Nephron progenitor cell (in vitro differentiated cells): ENCODE measurements at places on chromosomes 12 and 14.

- no peak for DNase-seq
These were observed 117.6 kb downstream of the SLC25A47 start for GRCh38 chr14:100440758-100441203.

GRCh38 chr12:65561798-65562382 is 262.4 kb upstream of the HMGA2 start:
- DNase-seq = no peak

DNA sequence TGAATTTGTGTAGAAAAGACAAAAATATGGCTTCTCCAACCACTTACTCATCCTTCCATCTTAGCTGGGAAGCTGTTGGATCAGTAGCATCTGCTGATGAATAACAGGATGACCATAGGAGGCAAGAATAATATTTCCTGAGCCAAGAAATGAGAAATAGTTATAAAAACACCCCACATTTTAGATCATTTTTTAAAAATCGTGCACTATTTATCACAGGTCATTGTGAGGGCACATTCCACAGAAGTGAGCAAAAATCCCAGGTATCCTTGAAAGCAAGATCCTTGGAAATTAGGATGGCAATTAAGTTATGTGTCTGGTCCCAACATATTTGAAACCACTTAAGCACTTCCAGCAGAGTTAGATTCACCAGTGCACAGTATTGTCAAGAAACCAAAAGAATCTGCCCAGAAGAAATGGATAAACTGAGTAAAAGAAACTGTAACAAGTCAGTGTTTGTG is 8.4 kb downstream of the FAR2 start:
- DNase-seq = no peak

GRCh38 chr12:24721191-24721590 is 227.7 kb downstream of the BCAT1 start:
- DNase-seq = no peak

- DNase-seq = no peak
These were observed 335.6 kb downstream of the SYT1 start for GRCh38 chr12:79200176-79200575.

GRCh38 chr14:68696721-68697495 is 96.0 kb downstream of the ZFP36L1 start:
- DNase-seq = no peak

- DNase-seq = no peak
These were observed 89.4 kb downstream of the PAX9 start for GRCh38 chr14:36751106-36751505.

DNA sequence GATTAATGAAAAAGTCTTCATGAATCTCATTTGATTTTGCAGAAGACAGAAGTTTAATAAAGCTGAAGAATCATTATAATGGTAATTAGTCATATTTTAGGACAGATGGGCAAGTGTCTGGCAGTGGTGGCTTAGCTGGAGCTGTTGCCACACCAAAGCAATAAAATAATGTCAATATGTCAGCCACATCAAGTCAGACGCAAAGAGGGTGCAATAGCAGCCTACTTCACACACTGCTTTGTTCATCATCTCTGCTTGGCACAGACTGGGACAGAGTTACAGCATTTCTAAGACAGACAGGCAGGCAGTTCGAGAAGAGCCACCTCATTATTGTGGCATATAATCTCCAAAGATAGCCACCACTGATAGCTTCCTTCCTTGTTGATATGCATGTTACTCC is 16.9 kb upstream of the KRR1 start:
- no peak for DNase-seq

- no peak for DNase-seq
These were observed 491.2 kb upstream of the FLRT2 start for GRCh38 chr14:85038526-85039352.

DNA sequence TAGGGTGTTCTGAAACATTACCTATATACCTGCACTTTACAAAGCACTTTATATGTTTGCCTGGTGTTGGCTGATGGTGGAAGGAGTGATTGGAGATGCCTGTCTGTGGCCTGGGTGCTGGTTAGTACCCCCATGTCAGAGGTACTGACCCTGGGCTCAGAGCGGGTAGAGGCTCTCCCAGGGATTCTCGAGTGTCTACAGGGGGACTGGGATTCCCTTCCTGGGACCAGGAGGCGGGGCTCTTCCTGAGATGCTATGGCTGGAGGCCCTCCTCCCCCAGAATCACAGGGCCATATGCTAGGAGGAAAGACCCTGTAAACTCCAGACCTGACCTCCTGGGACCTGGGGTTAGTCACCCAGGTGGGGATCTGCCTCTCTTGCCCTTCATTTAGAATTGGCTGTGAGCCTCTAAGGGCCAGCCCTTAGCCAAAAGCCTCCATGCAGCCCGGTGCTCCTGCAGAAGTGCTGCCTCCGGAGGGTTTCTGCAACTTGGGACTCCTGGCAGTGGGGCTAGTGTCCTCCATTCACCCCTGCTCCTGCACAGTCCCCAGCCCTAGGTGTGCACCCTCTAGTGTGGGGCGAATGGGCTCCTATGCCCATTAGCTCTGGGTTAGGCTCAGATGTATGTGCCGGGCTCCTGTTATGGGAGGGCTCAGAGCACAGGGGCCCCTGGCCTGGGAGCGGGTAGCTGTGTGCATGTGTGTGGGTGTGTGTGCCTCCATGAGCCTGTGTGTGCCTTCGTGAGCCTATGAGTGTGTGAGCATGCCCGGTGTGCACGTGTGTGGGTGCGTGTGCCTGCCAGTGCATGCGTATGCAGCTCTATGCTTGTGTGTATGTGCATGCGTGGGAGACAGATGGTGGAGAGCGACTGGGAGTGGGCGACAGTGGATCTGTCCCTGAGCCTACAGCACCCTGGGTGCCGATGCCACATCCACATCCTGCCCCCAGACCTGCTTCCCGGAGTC is 36.6 kb downstream of the RTL1 start:
- DNase-seq = no peak

GRCh38 chr12:92971859-92972524 is 42.9 kb upstream of the EEA1 start:
- DNase-seq = no peak

GRCh38 chr12:2963154-2963759 is 4.1 kb downstream of the TEAD4 start:
- peak; percentile 44 for DNase-seq

DNA sequence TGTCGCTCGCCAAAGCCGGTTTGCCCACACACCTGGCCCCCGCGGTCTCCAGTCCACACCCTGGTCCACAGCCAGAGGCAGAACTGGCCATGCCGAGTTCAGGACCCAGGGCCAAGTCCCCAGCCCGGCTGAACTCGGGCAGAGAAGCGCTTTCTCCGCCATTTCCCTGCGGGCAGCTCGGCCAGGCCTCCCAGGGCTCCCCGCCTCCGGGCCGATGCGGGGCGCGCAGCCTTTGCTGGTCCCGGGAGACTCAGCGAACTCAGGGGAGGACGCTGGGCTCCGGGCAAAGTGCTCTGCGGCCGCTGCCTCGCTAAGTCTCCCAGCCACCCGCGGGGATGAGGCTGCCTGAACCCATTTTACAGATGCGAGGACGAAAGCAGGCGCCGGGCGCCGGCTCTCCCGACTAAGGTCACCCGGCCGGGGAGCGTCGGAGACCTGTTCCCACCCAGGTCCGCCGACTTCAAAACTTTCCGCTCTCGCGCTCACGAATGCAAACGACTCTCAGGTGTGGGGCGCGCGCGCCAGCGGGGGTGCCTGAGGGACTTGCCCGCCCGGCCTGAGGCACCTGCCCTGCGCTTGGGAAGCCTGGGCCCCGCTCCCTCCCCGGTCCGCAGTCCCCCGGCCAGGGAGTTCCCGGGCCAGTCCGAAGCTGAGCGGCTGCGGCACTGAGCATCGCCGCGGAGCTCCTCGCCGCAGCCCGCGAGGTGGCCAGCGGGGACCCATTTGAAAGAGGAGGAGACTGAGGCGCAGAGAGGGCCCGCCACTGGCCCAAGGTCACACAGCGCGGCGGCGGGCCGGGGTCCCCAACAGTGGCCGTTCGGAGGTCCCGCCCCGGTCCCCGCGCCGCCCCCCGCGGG is 627 bp downstream of the TESC start:
- peak; percentile 20 for DNase-seq

DNA sequence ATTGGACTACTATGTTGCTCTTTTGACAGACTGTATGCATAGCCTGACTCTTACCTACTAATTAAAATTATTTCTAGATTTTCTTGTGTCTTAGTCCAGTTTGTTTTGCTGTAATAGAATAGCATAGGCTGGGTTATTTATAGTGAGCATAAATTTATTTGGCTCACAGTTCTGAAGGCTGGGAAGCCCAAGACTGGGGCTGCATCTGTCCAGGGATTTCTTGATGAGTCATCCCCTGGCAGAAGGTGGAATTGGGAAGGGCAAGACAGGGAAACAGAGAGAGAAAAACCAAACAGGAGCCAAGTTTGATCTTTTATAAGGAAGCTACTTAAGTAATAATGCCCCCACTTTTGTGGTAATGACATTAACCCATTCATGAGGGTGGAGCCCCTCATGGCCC is 759.2 kb upstream of the LRFN5 start:
- no peak for DNase-seq

DNA sequence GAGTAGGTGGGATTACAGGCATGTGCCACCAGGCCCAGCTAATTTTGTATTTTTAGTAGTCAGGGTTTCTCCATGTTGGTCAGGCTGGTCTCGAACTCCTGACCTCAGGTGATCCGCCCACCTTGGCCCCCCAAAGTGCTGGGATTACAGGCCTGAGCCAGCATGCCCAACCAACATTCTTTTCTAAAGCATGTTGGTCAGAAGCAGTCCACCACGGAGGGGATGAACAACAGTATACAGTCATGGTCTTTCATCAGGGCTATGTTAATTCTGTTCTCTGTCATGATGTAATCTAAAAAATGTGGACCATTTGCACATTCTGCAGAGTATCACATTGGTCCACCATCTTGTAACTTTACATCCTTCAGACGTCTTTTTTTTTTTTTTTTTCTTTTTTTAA is 3.6 kb downstream of the MRPL51 start:
- DNase-seq = no peak

DNA sequence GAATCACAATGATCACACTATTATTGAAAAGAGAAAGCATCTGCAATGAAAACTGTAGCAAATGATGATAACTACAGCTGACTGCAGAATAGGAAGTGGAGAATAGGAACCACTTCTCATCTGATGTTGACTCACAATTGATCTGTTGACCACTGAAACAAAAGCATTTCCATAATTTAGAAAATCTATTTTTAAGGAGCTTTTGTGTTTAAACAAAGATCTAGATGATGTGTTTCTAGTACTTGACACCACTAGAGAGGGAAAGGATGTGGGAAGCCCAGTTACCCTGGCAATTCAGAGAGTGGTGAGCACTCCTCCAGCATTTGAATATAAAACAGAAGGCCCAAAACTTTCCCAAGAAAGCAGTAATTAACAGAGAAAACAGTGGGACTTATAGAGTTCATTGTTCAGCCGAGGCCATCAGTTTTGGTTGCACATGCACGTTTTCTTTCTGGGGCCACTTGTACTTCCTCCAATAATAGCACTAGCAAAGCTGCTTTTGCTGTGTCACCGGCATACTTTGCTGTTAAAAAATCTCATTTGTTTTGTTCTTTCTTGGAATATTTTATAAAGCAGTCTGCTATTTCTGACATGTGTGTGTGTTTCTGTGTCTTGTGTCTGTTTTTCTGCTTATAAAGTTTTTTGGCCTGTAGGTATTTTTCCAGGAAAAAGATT is 76.1 kb upstream of the HECTD1 start:
- DNase-seq = no peak

- no peak for DNase-seq
These were observed 48.5 kb downstream of the PHLDA1 start for GRCh38 chr12:75982979-75983660.

DNA sequence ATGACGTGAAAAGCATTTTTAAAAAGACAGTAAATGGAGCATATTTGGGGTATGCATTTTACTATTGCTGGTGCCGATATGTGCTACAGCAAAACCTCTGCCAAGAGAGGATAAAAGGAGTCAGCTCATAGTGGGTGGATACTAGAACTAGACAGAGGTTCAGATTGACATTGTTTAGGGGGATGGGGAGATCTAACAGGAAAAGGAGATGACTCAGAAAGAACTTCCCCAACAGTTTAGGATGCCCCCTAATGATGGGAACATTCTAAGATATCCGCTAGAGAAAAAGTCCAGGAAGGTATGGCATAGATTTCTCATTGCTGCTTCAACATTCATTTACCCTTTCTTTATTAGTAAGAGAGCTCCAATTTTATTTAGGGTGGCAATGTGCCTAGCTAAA is 110.5 kb upstream of the CLEC14A start:
- no peak for DNase-seq

DNA sequence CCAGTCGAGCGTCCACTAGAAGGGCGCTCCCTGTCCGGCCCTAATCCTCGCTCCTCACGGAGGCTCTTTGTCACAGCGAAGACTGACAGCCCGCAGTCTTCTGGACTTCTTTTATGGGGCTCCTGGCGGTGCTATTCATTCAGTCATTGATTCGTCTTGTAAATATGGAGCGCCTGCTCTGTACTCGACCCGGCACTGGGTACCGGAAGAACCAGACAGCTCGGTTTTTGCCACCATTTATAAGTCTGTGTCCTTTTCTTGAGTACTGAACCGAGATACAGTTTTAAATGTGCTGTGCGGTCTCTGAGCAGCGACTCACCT is 570 bp downstream of the DMAC2L start:
- DNase-seq = no peak

GRCh38 chr14:99971087-99971940 is 93.9 kb upstream of the EVL start:
- DNase-seq = peak; percentile 90

GRCh38 chr14:28323366-28323765 is 443.2 kb upstream of the FOXG1 start:
- no peak for DNase-seq

DNA sequence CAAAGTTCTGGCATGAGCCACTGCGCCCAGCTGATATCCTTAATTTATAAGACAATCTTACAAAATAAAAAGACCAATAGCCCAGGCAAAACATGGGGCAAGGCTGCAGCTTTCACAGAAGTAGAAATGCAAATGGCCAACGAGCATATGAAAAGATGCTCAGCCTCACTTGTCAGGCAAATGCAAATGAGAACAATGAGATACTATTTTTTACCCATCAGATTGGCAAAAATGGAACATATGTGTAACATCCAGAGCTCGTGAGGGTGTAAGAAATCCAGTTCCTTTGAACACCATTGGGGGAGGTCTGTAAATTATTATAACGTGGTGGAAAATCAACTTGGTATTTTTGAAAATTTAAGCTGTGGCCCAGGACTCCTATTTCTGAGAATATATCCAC is 14.6 kb downstream of the MAP1LC3B2 start:
- DNase-seq = no peak

GRCh38 chr12:45660330-45660729 is 69.2 kb upstream of the ARID2 start:
- DNase-seq = no peak

- no peak for DNase-seq
These were observed 314.2 kb upstream of the RGS6 start for GRCh38 chr14:71618047-71618446.

DNA sequence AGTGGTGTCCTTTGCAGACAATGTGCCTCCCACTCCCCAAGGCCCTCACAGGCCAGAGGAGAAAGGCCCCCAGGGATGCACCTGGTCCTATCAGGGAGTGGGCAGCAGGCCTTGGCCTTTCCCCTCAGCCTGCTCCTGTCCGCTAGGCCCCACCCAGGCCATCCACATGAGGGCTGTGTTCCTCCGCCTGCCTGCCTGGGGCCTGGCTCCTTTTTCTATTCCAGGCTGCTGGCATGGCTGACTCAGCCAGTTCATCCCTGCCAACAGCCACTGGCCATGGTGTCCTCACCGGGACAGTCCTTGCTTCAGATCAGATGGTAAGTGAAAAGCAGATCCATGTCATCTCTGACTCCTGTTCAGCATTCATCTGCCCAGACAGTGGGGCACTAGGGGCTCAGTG is 13.4 kb downstream of the ISM2 start:
- no peak for DNase-seq

GRCh38 chr12:16407346-16407745 is 59.9 kb downstream of the MGST1 start:
- DNase-seq = no peak

GRCh38 chr14:54354096-54354495 is 42.7 kb upstream of the CDKN3 start:
- no peak for DNase-seq
